Ascending aorta (tissue), 2 donors: ENCODE measurements at places on chromosomes 7 and 10.
A peak's percentile ranks its signal among the peaks of the same experiment; 100 is the strongest.

DNA sequence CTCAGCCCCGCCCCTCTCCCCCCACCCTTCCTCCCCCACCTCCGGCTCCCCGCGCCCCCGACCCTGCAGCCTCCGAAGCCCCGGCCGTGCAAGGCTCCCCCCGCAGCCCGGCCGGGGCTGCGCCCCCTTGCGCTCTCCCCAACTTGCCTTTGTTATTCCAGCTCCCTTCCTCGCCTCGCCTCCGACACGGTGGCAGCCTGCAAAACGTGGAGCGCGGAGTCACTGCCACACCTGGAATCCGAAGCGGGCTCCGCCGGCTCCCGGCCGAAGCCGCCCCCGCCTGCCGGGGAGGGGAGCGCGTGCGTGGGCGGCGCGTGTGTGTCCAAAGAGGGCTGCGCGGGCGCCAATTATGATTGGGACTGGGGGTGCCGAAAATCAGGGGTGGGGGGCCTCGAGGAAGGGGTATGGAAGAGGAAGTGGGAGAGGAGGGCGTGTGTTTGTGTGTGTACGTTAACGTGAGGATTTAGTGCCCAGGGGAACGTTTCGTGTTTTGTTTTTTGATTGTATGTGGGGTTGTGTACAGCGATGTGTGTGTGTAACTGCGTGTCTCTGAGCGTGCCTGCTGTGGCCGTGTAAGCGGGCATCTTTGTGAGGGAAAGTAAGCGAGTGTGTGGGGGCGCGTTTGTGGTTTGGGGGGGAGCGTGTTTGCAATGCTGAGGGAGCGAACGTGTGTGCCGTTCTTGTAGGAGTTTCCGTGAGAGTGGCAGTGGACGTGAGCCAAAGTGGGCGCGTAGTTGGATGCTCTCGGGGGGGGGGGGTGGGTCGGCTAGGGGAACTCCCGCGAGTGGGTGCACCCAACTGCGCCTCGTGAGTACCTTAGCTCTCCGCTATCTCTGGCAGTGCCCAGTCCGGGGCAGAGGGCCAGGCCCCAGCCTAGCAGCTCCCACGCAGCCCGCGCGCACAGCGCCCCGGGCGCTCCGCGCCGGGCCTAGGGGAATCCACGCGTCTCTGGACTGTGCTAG lies 1.2 kb upstream of the ZMIZ1 start:
- H3K4me3 ChIP-seq = peak overlapping the region; percentile 90
- H3K36me3 ChIP-seq = no peaks in the 10 kb centered on the region
- no peaks in the 10 kb centered on the region for H3K27me3 ChIP-seq
- peak overlapping the region; percentile 99 for H3K27ac ChIP-seq

GRCh38 chr7:44145479-44145968 lies 4.4 kb upstream of the MYL7 start:
- no peak for DNase-seq
- peak overlapping the region; percentile 56 for H3K4me3 ChIP-seq
- H3K36me3 ChIP-seq = no peaks in the 10 kb centered on the region
- no peaks in the 10 kb centered on the region for H3K27me3 ChIP-seq
- H3K27ac ChIP-seq = no peak overlapping the region
- peaks cover 8% of the 10 kb centered on the region for H3K4me1 ChIP-seq

DNA sequence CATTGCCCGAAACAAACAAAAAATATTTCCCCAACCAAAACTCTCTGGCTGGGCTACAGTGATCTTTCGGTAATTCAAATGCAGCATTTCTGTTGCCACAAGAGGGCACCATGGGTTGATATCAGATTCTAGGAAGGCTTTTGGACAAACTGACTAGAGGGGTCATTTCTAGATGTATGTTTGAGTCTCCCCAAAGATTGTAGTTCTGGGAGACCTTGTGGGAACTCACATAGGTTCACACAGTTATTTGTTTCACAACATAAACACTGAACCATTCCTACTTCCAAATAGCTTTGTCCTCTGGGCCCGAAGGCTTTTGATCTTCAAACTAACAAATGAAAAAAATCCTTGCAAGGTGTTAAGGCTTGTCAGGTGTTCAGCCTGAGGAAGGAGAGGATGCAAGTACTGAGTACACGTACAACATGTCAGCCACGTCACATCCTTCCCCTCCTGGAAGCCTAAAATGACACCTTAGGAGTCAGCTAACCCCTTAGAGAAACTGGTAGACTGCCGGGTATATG lies 37.0 kb upstream of the IL15RA start:
- no peak overlapping the region for H3K27ac ChIP-seq
- no peaks in the 10 kb centered on the region for H3K27me3 ChIP-seq
- no peaks in the 10 kb centered on the region for H3K36me3 ChIP-seq
- no peaks in the 10 kb centered on the region for H3K4me1 ChIP-seq
- no peak for DNase-seq

GRCh38 chr10:112216966-112217365 lies 33.4 kb upstream of the GPAM start:
- H3K4me3 ChIP-seq = no peak overlapping the region
- H3K4me1 ChIP-seq = no peaks in the 10 kb centered on the region
- H3K27me3 ChIP-seq = no peaks in the 10 kb centered on the region
- H3K36me3 ChIP-seq = no peaks in the 10 kb centered on the region
- DNase-seq = no peak

DNA sequence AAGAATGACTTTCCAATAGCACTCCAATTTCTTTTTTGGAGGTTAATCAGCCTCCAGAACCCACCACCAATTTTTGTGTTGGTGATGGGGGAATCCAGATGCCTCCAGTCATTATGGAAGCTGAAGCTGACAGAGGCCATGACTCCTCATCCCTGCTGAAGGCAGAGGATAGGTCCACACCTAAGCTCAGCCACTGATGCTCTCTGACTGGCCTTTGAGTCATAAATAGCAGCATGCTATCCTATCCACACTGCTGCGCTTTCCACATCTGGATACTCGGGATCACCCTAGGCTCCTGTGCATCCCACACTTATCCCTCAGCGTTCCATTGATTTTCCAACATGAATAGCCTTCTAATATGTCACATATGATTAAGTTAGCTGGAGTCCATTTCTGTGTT lies 124.2 kb downstream of the TES start:
- no peak for DNase-seq
- no peak overlapping the region for H3K27ac ChIP-seq
- H3K4me3 ChIP-seq = no peak overlapping the region
- peaks cover 3% of the 10 kb centered on the region for H3K4me1 ChIP-seq
- no peaks in the 10 kb centered on the region for H3K27me3 ChIP-seq

- H3K36me3 ChIP-seq = no peaks in the 10 kb centered on the region
- H3K4me1 ChIP-seq = no peaks in the 10 kb centered on the region
- no peaks in the 10 kb centered on the region for H3K27me3 ChIP-seq
- no peak for DNase-seq
- H3K27ac ChIP-seq = no peak overlapping the region
These were observed 273.9 kb downstream of the PAXIP1 start for GRCh38 chr7:154729056-154729455.

DNA sequence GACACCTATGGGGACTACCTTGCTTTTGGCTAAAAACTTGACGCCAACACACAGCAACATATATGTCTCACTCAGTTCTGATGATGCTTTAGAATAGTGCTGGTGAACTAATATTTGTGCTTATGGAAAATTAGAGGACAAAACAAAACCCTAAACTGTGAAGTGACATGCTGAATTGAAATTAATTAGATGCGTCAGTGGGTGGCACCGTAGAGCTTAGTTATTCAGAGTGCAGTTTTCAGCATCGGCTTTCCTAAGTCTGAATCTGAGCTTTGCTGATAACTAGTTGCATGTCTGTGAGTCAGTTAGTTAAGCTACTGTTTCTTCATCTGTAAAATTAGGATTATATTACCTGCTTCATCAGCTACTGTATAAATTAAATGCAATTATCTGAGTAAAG lies 245.0 kb upstream of the SORCS1 start:
- no peaks in the 10 kb centered on the region for H3K36me3 ChIP-seq
- no peak overlapping the region for H3K27ac ChIP-seq
- no peaks in the 10 kb centered on the region for H3K4me1 ChIP-seq
- H3K4me3 ChIP-seq = no peak overlapping the region

GRCh38 chr10:120946497-120946896 lies 95.3 kb downstream of the WDR11 start:
- DNase-seq = no peak
- no peak overlapping the region for H3K4me3 ChIP-seq
- no peak overlapping the region for H3K27ac ChIP-seq
- no peaks in the 10 kb centered on the region for H3K27me3 ChIP-seq

- H3K36me3 ChIP-seq = no peaks in the 10 kb centered on the region
- H3K4me3 ChIP-seq = no peak overlapping the region
- no peaks in the 10 kb centered on the region for H3K27me3 ChIP-seq
- H3K27ac ChIP-seq = no peak overlapping the region
- DNase-seq = peak; percentile 34
- no peaks in the 10 kb centered on the region for H3K4me1 ChIP-seq
These were observed 312.0 kb downstream of the WDR37 start for GRCh38 chr10:1367938-1368841.

DNA sequence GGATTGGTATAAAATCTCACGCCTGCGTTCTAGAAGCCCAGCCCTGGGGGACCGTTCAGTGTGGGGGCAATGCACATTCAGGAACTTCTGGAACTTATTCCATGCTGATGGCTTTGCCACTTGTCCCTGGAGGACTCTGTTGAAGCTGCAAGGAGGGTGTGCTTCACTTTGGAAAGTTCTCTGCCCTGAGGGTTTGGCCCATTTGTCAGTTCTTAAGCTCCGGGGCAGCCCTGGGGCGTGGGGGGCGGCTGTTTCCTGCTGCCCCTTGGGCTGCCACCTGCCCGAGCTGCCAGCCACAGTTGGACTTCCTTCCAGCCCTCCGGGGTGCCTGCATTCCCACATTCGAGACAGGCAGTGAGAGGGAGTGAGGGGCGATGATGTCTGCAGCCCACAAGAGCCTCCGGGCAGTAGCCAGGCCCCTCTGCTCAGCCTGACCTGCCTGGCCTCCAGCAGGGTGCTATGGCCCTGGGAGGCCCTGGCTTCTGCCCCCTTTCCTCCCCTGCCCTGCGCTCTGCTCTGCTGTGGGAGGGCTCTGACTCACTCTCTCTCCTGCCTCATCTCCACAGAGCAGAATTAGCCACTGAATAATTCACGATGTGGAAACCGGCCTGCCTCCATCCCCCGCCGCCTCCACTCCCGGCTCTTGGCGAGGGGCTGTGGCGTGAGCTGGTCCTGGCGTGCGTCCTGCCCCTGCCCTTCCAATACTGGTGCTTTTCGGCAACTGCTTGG lies 1.9 kb downstream of the TTYH3 start:
- no peak for DNase-seq
- H3K27me3 ChIP-seq = no peaks in the 10 kb centered on the region
- no peaks in the 10 kb centered on the region for H3K36me3 ChIP-seq
- H3K4me1 ChIP-seq = peaks cover 44% of the 10 kb centered on the region
- H3K4me3 ChIP-seq = peak overlapping the region; percentile 85

DNA sequence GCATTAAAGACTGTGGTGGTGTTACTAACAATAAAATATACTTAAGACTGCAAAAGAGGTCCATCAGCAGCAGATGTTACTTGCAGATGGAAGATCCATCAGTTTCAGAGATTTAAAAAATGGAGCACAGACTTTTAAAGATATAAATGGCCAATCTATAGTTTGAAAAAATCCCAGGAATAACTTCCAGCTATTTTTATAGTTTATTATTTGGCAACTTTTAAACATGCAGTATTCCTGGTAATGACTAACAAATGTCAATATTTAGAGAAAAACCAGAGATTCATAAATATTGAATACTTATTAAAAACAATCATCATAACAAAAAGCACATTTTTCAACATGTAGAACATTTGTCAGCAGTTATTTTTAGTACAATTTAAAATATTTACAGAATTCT lies 30.7 kb downstream of the RTKN2 start:
- no peak for DNase-seq
- no peak overlapping the region for H3K27ac ChIP-seq
- peaks cover 9% of the 10 kb centered on the region for H3K4me1 ChIP-seq
- no peaks in the 10 kb centered on the region for H3K36me3 ChIP-seq
- no peaks in the 10 kb centered on the region for H3K27me3 ChIP-seq

GRCh38 chr7:22356701-22357310 lies at the start of gene RAPGEF5:
Gene RAPGEF5 (minus strand): TSS chr7:22357154. CDS start chr7:22357060, 94 bp downstream.
- H3K36me3 ChIP-seq = no peaks in the 10 kb centered on the region
- no peak for DNase-seq
- no peaks in the 10 kb centered on the region for H3K27me3 ChIP-seq
- H3K4me3 ChIP-seq = peak within 1 kb of the TSS; percentile 56
- no peak within 1 kb of the TSS for H3K27ac ChIP-seq
- H3K4me1 ChIP-seq = no peaks in the 10 kb centered on the region

DNA sequence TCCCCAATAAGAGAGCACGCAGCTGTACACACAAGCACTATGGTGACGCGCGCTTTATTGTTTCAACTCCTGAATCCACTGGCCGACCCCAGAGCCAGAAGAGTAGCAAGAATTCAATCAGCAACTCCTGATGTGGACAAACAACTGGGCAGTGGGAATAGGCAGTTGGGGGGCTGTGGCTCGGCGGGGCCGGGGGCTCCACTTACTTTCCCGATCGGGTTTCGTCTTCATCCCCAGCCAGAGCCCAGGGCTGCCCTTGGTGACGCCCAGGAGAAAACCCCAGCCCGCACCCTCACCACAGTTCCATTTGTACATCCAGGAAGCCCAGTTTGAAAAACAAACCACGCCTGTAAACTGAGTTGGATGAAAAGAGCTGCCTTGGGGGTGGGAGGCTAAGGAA lies 38.7 kb downstream of the DAGLB start:
- peaks cover 89% of the 10 kb centered on the region for H3K36me3 ChIP-seq
- DNase-seq = no peak
- H3K4me1 ChIP-seq = no peaks in the 10 kb centered on the region
- H3K4me3 ChIP-seq = no peak overlapping the region

- H3K27ac ChIP-seq = peak overlapping the region; percentile 53
- no peak for DNase-seq
- H3K4me3 ChIP-seq = no peak overlapping the region
These were observed 103.5 kb upstream of the FAM20C start for GRCh38 chr7:88927-89231.

DNA sequence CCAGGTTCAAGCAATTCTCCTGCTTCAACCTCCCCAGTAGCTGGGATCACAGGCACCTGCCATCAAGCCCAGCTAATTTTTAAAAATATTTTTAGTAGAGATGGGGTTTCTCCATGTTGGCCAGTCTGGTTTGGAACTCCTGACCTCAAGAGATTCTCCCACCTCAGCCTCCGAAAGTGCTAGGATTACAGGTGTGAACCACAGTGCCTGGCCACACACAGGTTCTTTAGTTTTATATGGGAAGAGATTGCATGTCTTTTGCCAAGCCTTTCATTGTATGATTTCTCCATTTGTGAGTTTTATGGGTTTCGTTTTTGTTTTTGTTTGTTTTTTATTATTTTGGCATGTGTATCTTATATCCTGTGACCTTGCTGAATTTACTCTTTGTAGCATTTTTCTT lies 40.9 kb downstream of the C1GALT1 start:
- no peak overlapping the region for H3K27ac ChIP-seq
- H3K36me3 ChIP-seq = no peaks in the 10 kb centered on the region
- peaks cover 7% of the 10 kb centered on the region for H3K4me1 ChIP-seq
- no peak for DNase-seq
- no peak overlapping the region for H3K4me3 ChIP-seq

GRCh38 chr10:132209978-132210530 lies 23.3 kb downstream of the DPYSL4 start:
- no peaks in the 10 kb centered on the region for H3K27me3 ChIP-seq
- no peak overlapping the region for H3K4me3 ChIP-seq
- no peaks in the 10 kb centered on the region for H3K4me1 ChIP-seq
- H3K27ac ChIP-seq = no peak overlapping the region
- no peak for DNase-seq

GRCh38 chr10:94403380-94404213 lies 1.3 kb downstream of the TBC1D12 start:
- DNase-seq = peak; percentile 82
- H3K4me1 ChIP-seq = no peaks in the 10 kb centered on the region
